ENCODE measurements at places on chromosomes 6 and 20.

- DNase-seq, result no peak
Measured at GRCh38 chr20:25745100-25745499, 48.4 kb upstream of the ZNF337 start.

DNA sequence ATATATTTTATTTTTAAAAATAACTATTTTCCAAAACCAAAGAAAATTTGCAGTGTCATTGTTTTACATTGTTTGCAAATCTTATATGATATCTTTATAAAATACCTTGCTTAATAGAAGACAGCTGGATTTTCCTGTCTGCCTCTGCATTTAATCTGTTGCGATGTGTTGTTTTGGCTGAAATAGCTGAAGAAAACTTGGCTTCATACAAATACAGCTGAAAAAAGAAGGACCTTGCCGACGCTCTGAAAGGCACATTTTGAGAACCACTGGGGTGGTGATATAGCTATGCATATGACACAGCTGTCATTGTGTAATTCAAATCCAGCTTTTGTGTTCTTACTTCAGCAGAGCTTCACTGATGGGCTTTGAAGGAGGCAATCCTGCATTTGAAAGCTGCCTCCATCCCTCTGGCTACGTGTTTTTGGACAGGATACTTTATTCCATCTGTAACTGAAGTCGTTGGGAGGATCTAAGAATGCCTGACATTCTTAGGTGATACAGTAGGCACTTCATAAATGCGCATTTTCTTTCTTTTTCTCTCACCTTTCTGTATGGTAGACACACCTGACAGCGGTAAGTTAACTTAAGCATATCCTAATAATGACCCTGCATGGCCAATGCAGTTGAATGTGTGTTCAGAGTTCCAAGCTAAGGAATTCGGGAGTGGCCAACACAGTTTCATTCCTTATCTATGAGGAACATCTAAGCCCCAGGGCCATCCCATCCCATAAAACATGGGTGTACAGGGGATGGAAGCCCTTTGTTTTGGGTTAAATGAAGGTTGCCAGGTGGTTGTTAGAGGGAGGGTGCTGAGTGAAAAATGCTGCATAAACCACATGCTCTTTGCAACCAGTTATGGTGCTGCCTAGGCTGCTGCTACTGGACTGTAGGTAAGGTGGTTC is 213.0 kb downstream of the TFAP2A start:
- DNase-seq, result no peak

DNA sequence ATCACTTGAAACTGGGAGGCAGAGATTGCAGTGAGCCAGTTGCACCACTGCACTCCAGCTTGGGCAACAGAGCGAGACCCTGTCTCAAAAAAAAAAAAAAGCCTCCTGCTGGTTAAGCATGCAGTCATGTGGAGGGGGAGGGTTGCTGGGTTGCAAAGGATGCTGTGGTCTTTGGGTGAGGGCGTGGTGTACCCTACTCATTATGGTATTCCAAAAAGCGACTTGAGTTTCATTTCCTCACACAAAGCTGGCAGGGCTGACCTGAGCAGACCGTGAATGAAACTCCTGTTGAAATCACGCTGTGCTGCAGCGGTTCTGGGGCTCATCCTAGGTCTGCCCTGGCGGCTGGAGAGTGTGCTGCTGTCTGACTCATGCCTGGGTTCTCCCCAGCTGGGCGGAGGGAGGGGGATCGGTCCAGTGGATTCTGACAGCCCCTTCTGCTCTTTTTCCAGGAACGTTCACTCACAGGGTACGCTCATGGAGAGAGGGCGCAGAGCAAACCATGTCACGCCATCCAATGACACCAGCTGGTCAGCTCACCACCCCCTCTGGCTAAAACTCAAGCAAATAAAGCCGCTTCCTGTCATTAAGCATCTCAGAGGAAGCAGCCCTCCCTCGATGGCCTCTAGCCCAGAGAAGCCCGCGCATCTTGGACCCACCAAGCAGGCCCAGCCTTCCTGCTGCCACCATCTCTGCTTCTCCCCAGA is 166.2 kb downstream of the SCML4 start:
- peak; percentile 42 for DNase-seq

DNA sequence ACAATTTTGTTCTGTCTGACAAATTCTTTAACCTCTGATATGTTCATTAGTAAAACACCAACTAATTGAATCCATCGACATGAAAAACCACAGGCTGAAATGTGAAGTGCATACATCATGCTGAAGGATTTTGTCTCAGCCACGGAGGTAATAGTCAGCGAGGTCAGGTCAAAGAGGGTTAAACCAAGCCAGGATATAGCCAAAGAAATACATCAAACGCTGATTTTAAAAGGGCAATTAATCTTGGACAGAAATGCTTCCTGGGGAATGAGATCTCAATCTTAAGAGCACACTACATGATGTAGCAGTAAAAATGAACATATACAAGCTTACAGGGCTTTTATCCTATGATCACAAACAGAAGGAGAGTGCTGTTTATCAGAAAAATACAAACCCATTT is 106.7 kb downstream of the PRDM1 start:
- DNase-seq, result no peak

GRCh38 chr20:56627122-56628014 is 1.7 kb upstream of the TFAP2C start:
- DNase-seq, result no peak

GRCh38 chr6:7238900-7239589 is 74.0 kb downstream of the SSR1 start:
- peak; percentile 64 for DNase-seq

DNA sequence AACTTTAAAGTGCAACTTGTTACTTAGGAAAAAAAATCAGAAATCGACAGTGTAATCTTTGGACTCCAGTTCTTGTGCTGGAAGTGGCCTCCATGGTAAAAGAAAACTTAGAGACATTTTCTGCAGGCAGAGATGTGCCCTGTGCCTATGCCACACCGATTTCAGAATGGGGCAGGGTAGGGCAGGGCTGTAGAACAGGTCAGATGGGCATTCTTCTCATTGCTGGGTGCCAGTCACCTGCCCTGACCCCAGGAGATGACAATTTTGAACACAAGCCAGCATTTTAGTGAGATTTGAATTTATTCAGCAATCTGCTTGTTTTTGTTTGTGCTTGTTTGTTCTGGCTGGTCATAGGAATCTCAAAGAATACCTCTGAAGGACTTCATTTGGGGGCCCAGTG is 63.3 kb downstream of the SASH1 start:
- no peak for DNase-seq

- no peak for DNase-seq
Measured at GRCh38 chr20:11895861-11896387, 21.8 kb upstream of the BTBD3 start.

GRCh38 chr6:110341067-110341466 is 17.1 kb downstream of the METTL24 start:
- DNase-seq, result no peak

DNA sequence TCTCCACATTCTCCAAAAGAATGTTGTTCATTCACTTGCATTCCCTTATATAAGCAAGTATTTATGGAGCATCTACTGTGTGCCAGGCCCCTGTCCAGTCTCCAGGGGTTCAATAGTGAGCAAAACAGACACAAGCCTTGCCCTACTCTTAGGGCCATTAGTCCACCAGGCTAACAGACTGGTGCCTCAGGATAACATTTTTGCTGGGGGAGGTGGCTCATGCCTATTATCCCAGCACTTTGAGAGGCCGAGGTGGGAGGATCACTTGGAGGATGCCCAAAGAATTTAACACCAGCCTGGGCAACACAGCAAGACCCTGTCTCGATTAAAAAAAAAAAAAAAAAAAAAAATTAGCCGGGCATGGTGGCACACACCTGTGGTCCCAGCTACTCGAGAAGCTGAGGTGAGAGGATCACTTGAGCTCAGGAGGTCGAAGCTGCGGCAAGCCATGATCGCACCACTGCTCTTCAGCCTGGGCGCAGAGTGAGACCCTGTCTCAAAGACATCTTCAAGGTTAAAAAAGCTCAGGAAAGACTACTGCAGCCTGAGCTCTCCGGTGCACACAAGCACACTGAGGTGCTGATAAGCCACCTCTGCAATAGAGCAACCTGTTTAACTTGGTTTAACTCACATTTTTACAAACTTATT is 19.9 kb downstream of the CAPN11 start:
- DNase-seq, result no peak

GRCh38 chr6:30507849-30508827 is 18.8 kb downstream of the HLA-E start:
- no peak for DNase-seq

DNA sequence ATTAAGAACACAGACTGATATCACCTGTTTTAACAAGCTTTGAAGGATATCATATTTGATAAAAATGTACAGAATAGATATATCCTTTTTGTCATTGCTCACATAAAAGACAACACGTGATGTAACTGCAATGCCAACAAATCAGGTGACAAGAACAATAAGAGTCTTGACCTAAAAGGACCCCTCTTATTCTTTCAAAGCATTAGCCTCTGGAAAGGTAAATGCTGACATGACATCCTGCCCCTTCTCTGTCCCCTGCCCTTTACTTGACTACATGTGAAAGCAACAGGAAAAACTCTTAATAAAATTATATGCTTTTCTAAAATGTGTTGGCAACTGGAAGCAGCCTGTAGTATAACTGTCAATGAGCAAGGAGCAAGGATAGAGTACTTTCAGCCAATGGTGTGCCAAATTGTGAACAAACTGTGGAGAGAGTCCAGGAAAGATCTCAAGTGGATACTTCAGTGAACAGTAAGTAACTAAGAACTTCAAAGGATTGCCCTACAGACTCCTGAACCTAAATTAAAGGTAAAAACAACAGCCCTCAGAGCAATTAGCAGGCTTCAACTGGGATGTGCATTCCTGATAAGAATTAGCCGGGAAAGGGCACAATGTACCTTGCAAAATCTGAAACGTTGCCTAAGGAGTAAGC is 16.3 kb downstream of the PTPRK start:
- no peak for DNase-seq

DNA sequence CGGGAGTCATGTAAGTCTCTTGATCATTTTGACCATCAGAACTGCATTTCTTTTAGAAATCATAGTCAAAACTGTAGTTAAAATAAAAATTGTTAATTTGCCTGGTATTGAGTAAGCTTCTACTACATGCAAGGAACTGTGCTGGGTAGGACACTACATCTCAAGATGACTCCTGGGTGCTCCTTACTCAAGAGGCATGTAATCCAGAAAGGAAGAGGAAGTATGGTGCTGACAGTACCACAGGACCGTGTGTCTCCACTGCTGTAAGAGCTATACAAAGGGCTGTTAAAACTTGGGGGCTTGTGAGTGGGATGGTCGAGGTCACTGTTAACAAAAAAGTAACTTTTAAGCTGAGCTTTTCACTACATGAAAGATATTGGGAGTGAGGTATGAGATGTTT is 508.3 kb upstream of the SOX4 start:
- DNase-seq, result no peak

- DNase-seq, result no peak
Measured at GRCh38 chr20:17437251-17437650, 93.9 kb downstream of the BFSP1 start.

DNA sequence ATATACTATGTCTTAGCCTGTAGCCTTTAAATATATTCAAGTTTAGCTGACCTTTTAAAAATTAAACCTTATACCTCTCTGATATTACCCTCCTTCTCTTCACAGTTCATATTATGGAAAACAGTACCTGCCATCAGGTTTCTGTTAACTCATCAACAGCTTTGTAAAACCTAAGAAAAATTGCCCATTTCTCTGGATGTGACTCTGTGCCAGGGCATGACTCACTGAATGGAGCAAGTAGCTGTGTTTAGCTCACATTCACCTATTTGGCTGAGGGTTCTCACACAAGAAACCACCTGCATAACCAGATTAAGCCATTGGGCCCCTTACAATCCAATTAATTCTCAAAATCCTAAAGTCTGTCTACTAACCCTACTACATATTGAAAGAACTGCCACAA is 678.8 kb upstream of the MARCKS start:
- no peak for DNase-seq

GRCh38 chr6:158817728-158818580 is 1.2 kb downstream of the EZR start:
- DNase-seq, result peak; percentile 86

DNA sequence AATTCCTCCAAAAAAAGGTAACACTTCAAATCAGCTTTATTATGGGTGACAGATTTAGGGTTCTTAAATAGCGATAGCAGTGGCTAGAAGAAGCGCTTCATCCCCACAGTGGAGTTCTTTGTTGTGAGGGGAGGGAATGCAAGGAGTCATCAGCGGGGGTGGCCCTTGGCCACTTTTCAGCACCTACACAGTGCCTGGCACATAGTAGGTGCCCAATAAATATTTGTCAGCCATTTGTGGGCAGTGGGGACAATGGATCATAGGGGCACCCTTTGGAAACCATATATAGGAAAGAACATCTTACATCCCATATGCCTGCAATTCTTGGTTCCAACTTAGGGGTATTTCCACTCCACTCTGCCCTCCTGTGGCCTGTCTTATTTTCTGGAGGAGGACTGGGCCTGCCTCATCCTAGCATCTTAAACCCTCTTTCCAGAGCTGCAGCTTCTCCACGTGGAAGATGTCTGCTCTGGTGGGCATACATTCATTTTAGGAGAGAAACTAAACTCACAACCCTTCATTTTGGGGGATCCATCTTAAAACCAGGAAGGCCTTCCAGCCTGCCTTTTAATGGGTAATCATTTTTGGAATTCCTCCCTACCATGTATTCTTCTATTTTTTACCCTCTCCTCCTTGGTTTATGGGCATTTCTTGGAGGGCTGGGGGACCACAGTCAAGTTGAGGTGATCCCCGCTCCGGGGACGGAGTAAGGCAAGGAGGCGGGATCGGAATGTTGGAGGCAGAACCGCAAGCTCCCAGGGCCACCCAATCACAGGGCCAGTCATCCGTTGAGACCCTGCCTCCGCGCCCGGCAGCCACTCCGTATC is 2.6 kb upstream of the GPSM3 start:
- DNase-seq, result peak; percentile 38

DNA sequence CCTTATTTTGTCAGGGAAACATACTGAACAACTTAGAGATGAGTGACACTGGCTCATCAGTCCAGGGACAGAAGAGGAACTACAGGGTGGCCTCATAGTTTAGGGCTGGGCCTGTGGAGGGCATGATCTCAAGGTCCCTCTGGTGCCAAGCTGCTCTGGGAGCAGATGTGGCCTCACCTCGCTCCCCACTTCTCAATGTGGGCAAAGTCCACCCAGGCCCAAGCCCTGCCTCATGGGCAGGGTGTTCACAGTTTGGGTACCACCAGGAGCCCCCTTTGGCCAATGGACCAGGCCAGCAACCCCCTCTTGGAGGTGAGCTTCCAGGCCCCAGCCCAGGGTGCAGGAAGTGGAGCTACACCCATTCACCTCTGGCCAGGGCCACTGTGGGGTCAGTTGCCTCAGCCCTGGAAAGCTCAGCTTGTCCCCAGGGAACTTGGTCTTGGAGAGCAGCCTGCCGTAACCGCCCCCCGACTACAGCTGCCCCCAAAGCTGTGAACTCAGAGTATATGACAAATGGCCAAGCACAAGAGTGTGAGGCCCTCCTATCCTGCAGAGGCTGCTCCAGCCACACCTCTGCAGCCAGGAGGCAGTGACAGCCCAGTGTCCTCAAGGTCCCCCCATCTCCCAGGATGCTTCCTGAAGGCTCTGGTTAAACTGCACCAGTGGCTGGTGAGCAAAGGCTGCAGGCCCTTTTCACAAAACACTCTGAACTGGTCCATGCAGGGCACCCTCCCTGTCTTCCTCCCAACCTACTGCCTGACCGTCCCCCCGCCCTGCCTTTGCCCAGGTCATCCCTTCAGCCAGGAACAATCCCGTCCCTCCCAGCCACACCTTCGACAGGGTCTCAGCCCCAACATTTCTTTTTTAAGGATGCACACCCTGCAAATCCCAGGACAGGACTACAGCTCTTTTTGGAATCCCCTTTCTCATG is 3.6 kb downstream of the ADISSP start:
- DNase-seq, result no peak

GRCh38 chr6:2244261-2245102 is 923 bp downstream of the GMDS start:
- no peak for DNase-seq

- DNase-seq, result no peak
Measured at GRCh38 chr6:11944111-11944510, 68.0 kb upstream of the HIVEP1 start.

Data from T-cell (primary cell).